LNCaP clone FGC (cell line): ENCODE measurements at places on chromosomes 5 and 9.

GRCh38 chr9:38254151-38254550 lies 138.4 kb upstream of the ALDH1B1 start:
- DNase-seq, result no peak

GRCh38 chr5:154084062-154084639 lies 45.4 kb downstream of the MFAP3 start:
- peak; percentile 21 for DNase-seq

DNA sequence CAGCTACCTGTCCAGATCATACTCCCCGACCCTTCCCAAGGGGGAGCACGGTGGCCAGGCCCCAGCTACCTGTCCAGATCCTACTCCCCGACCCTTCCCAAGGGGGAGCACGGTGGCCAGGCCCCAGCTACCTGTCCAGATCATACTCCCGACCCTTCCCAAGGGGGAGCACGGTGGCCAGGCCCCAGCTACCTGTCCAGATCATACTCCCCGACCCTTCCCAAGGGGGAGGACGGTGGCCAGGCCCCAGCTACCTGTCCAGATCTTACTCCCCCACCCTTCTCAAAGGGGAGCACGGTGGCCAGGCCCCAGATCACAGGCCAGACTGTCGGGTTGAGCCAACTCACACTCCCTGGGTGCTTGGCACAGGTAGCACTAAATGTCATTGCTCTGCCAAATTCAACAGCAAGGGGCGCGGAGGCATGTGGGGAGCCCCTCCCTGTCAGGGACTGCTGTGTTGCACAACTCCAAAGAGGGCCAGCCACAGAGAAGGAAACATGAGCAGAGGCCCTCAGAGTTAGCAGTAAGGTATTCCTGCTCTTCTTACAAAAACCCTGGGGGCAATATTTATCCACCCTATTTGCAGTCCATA lies 136.9 kb downstream of the OLFM1 start:
- DNase-seq, result no peak

GRCh38 chr9:128045831-128046230 lies 21.3 kb downstream of the NAIF1 start:
- DNase-seq, result no peak

DNA sequence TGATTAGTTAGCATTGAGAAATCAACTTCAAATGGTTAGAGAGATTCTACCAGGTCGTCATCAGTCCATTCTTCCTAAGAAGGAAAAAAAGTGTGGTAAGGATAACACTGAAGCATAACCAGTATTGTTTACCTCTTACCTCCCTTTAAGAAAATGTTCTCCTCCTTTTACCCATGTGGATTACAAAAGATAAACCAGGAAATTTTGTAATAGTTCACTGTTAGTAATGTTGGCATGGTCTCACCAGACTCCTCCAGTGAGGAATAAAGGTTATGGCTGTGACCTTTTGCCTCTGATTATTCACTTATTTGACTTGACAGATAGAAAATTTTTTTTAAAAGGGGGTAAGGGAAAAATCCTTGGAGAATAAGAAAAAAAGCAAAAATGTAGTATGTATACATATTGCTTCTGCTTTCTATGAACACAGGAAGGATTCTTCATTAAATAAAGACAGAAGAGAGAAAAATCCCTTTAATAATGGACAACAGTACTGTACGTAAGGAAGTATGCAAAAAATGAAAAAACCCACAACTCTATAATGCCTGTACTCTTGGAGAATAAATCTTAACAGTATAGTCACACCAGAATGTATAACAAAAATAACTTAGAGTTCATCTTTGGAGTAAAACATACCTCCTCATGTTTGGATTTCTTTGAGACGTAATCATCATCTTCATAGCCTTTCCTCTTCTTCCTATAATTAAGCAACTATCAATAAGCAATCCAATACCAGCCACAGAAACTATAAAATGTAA lies 18.1 kb downstream of the CCNH start:
- DNase-seq, result no peak

- no peak for DNase-seq
Observed at GRCh38 chr5:180176191-180176590, 32.8 kb downstream of the RASGEF1C start.

DNA sequence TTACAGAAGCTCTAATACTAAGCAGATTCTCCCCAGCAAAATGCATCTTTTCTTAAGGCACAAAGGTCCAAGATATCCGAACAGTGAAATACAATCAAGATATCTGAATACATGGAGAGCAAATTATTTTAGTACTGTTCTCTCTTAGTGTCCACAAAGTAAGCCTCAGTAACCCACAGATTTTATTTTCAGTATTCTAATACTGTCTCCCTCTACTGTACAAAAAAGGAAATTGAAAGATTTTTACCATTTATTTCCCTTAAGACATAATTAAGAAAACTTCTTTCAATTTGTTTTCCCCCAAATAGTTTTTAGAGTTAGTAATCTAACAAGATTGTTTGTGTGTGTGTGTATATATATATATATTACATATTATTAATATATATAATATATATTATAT lies 24.7 kb upstream of the NOL6 start:
- DNase-seq, result no peak

DNA sequence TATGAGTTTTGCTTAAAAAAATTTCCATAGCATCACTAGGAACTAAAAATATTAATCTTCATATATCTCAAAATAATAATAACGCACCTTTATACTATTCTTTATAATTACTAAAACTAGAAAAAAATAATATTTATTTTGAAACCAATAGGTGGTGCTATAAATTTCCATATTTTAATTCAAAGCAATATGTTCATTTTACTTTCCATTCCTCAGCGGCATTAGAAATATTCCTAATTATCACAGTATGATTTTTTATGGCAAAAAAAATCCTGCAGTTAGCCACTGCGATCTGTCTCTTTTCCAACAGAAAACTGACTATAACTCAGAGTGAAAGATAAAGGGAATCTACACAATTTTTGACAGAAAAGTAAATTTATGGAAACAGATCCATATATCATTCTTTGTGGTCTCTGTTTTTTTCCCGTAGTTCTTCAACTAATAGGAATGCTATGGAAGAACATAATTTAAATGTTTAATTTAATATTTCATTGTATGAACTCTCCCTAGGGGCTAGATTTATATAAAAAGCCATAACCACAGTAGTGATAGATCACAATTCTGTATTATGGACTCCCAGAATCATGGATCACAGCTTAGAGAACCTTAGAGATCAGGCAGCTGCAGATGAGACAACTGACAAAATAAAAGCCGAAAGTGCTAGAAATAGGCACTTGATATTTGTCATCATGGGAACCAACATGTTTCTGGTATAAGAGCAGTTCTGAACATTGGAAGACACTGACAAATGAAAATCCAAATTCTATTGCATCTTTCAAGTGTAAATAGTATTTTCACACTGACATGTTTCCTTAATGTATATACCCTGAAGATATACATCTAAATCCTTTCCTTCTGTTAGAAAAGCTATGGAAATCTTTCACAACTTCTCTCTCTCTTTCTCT lies 167.7 kb upstream of the MPDZ start:
- DNase-seq, result no peak

- peak; percentile 34 for DNase-seq
Observed at GRCh38 chr5:144203750-144204596, 33.3 kb downstream of the KCTD16 start.

GRCh38 chr5:178624631-178625546 lies 2.0 kb downstream of the CLK4 start:
- no peak for DNase-seq

- no peak for DNase-seq
Observed at GRCh38 chr9:136703276-136703860, 9.0 kb upstream of the DIPK1B start.

DNA sequence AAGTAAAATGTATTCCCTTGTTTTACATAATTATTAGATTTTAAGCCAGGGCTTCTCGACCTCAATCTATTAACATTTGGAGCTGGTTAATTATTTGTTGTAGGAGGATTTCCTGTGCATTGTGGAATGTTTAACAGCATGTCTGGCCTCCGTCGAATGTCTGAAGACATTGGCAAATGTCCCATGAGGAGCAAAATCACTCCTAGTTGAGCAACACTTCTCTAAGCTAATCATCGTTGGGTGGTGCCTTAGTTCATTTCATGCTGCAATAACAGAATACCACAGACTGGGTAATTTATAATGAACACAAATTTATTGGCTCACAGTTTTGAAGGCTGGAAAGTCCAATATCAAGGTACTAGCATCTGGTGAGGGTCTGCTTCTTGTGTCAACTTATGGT lies 13.4 kb upstream of the VPS13A start:
- DNase-seq, result no peak

DNA sequence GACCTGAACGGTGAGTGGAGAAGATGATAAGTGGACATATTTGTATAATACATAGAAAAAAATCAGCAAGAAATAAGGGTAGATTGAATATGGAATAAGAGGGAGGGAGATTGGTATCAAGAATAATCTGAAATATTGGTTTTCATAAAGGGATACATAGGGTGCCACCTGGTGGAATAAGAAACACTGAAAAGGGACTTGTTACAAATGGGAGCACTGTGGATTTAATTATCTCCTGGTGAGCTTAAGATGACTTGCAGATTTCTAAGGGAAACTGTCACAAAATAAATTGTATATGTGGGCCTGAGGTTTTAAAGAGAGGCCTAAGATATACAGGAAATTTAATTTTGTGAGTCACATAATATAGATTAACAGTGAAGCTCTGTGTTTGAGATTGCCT lies 1403.5 kb upstream of the CDH18 start:
- no peak for DNase-seq

DNA sequence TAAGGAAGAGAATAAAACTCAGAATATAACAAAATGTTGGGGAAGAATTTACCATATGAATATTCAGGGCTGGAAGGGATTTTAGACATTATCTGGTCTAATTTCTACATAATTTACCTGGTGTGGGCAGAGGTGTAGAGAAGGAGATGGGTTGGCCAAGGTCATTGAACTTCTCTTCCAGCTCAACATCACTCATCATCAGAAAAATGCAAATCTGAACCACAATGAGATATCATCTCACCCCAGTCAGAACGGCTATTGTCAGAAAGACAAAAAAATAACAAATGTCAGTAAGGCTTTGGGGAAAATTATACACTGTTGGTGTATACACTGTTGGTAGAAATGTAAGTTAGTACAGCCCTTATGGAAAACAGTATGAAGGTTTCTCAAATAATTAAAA lies 121.7 kb downstream of the PTTG1 start:
- DNase-seq, result no peak

DNA sequence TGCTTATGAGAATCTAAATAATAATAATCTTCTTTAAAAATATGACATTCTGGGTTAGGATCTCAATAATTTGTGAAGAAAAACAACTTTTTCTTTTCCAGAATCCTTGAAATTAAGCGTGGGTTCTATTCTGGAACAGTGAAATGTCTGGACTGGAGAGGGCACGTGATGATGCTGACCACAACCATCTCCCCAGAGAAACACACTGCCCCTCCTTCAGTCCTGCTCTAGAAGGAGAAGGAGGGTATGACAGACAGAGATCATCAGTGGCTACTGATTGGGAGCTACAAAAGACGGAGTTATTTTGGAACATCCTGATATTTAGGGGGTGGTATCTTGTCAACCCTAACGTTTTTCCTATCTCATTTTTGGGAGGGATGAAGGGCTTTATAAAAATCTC lies 40.2 kb downstream of the MEF2C start:
- DNase-seq, result no peak

GRCh38 chr9:132627106-132627505 lies 42.7 kb downstream of the DDX31 start:
- no peak for DNase-seq

GRCh38 chr5:620586-621180 lies 8.5 kb downstream of the CEP72 start:
- DNase-seq, result no peak

DNA sequence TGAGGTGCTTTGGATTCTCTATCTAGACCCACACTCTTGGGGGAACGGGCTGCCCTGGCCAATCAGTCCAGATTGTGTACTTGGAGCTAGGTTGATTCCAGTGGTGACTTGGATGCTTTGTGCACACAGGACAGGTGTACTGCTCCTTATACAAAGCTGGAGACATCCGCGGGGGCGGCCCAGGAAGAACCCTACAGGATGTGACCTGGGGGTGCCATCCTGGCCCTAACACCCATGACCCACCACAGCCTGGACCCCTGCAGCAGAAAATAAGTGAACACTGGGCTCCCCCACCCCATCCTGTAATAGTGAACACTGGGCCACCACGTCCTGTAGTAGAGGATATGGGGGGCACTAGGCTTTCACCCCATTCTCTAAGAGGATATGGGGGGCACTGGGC lies 12.1 kb upstream of the PLEKHG4B start:
- DNase-seq, result no peak
